ENCODE measurements at places on chromosomes 7 and 10. TPM values are rescaled to one million over a fixed set of nuclear protein-coding genes. Genes with fewer than 3 reads are reported as not detected.

The GDF10 gene
- 0.28 TPM for total RNA-seq

The CYP17A1 gene
- not detected for total RNA-seq

The GPR26 gene
- not detected for total RNA-seq

DNA sequence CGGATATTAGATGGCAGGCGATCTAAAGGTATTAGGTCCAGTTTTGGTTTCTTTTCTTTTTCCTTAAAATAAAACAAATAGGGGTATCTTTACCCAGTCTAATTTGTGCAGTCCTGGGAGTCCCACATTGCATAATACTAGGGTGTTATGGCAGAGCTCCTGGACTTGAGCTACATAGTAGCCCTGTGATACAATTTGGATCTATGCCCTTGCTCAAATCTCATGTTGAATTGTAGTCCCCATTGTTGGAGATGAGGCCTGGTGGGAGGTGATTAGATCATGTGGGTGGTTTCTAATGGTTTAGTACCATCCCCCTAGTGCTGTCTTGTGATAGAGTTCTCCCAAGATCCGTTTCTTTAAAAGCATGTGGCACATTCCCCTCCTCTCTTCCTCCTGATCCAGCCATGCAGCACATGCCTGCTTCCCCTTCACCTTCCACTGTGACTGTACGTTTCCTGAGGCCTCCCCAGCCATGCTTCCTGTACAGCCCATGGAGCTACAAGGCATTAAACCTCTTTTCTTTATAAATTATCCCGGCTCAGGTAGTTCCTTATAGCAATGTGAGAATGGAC lies 141.9 kb downstream of the RPS24 start:
- DNase-seq: no peak

DNA sequence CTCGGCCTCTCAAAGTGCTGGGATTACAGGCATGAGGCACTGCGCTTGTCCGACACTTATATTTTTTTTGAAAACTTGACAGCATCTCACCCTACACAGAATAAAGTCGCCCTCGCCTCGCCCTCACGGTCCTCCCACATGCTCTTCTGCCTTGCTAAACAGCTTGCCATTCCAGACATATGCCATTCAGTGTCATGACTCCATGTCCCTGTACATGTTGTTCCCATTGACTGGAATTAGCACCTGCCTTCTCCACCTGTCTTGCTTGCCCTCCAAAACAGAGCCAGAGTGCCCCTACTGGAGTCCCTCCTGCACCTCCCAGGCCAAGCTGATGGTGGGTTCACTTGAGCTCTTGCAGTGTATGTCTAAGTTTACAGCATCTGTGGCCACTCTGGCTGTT lies 6.2 kb downstream of the NIPSNAP2 start:
- DNase-seq: no peak

DNA sequence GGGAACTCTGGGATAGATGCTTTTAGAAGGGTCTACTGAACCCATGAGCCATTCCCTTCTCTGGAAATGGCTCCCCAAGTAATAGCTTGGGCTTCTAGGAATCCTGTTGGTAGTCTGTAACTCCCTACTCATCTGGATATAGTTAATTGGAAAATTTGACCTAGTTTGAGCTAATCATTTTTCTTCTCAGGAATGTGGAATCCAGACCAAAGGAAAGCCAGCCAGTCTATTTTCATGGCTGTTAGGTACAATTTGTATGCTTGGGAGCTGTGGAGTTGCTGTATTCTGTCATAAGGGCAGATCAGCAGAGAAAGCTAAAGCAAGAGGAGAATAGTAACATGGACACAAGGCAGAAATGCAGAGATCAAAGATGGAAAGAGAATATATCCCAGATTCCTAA lies 71.6 kb upstream of the C1GALT1 start:
- no peak for DNase-seq

DNA sequence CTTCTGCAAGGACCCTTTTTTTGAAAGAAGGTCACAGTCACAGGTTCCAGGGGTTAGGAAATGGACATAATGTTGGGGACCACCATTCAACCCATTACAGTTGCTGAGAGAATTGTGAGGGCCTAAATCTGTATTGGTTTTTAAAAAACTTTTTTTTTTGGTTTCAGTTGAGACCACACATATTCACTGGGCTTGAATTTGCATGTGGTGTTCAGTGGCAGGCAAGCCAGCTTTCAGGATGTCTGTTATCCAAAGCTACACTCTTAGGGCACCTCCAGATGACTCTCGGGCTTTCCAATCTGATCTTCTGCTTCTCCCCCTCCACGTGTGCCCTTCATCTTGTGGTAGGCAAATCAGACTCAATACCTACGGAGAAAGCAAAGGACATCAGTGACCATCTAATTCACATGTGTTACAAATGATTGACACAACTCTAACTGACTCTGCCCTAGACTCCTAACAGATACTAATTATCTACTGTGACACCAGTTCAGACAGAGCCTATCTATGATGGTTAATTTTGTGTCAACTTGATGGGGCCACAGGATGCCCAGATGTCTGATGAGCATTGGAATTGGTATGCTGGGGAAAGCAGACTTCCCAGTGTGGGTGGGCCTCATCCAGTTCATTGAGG lies 93.3 kb upstream of the ELMO1 start:
- no peak for DNase-seq

DNA sequence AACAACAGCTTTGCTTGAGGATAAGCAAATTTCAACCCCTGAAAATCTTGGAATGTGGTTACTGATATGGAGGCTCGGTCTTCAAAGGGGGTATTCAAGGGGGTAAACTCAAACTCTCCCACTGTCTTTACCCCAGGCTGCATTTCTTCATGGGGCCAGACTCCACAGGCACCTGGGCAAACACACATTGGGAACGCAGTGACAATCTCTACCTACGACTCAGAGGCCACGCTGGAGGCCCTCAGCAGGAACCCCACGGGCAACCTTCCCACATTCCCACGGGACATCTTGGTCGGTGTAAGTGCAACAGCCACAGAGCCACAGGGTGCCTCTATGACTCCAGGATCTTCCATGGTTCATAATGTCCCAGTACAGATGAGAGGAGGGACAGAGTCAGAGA lies 2.2 kb upstream of the INSIG1 start:
- no peak for DNase-seq

- DNase-seq: no peak
Observed at GRCh38 chr10:71727105-71727737, 7.6 kb upstream of the C10orf105 start.
